ENCODE measurements at places on chromosomes 3 and 15.

DNA sequence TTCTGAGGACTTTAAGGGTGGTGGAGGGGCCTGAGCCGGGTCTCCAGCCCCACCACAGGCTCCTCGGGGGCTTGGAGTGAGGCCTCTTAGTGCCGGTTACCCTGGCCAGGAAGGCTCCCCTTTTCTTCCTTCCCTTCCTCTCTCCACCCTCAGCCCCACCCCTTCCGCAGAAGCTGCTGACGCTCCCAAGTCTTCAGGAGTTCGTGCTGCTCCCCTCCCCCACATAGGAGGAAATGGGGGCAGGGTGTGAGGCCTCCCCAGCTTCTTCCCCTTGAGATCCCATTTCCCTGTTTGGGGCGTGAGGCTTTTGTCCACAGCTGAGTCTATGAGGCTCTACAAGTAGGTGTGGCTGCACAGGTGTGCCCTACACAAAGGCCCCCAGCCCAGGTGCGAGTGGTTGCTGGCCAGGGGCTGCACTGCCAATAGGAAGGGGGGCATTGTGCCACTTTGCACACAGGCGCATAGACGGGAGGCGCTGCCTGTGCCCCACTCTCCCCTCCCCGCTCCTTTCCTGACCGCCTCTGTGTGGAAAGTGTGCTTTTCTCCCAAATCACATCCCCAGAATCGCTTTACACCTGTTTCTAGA lies 915 bp upstream of the CALML4 start:
- no peak for DNase-seq

GRCh38 chr3:64327100-64327804 lies 102.0 kb upstream of the PRICKLE2 start:
- no peak for DNase-seq

GRCh38 chr3:139974809-139975425 lies 39.9 kb downstream of the CLSTN2 start:
- no peak for DNase-seq

GRCh38 chr15:59170295-59171066 lies 36.2 kb upstream of the LDHAL6B start:
- no peak for DNase-seq

DNA sequence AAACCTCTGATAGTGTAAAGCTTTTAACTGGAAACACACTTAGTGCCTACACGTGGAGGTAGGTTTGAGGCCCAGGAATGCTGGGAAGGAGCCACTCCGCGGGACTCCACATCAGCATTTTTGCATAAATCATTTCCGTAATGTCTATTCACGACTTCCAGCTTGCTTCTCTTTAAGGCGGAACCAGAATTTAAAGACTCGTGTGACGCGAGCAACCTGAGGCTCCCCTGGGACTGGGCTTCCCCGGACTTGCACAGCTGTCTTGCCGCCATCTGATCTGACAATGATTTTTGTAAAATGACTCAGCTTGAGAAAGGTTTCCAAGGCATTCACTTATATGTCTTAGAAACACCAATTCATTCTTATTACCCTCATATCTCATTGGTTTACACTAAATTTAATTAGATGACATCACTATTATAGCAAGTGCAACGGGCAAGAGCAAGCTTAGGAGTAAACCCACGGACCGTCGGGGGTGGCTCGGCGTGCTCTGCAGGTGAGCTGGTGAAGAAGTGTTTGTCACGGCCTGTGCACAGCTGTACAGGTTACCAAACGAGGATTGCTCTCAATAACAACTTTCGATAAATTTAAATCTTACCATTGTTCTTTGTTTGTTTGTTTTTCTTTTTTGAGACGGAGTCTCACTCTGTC lies 95.2 kb downstream of the CHSY1 start:
- DNase-seq: no peak

GRCh38 chr3:144511346-144511745 lies 539.7 kb downstream of the DIPK2A start:
- no peak for DNase-seq

- DNase-seq: no peak
Observed at GRCh38 chr3:149713730-149714654, 38.3 kb downstream of the COMMD2 start.

- no peak for DNase-seq
Observed at GRCh38 chr3:53974324-53974723, 82.7 kb upstream of the SELENOK start.

GRCh38 chr3:71847794-71848193 lies 62.8 kb upstream of the PROK2 start:
- no peak for DNase-seq

- DNase-seq: no peak
Observed at GRCh38 chr3:138078901-138079344, 36.5 kb downstream of the DZIP1L start.

DNA sequence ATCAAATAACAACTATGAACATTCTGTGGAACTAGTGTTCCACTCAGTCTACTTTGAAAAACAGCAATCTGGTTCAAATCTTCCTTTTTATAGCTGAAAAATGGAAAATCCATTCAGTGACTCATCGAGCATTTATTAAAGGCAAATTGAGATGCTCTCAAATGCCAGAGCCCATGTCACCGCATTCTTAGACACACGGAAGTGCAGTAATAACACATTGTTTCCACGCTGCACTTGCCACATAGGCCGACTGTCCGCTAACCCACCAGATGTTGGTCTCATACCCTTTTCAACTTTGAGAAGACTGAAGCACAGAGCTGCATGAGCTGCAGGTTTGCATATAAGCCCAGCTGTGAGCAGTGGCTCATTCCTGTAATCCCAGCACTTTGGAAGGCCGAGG lies 95.9 kb downstream of the TMEM266 start:
- DNase-seq: no peak

GRCh38 chr3:38111696-38112377 lies 25.1 kb downstream of the ACAA1 start:
- no peak for DNase-seq

DNA sequence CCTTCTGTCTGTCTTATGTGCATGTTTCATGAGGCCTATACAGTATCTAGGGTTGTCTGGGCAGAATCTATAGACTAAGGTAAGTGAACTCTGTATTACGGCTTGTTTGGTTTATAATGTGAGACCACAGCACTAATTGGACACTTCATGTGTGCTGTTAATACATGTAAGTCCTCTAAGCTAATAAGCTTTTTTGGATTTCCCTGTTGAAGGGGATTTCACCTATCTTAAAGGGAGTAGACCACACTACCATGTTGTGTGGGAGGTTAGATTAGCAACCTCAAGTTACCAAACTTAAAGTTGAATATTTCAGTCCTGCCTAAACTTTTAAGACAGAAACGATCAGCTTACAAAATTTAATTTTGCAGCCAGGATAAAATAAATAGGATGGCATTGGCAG lies 189.8 kb upstream of the GOLIM4 start:
- no peak for DNase-seq

GRCh38 chr3:187979564-187979963 lies 174.4 kb upstream of the LPP start:
- peak; percentile 91 for DNase-seq

DNA sequence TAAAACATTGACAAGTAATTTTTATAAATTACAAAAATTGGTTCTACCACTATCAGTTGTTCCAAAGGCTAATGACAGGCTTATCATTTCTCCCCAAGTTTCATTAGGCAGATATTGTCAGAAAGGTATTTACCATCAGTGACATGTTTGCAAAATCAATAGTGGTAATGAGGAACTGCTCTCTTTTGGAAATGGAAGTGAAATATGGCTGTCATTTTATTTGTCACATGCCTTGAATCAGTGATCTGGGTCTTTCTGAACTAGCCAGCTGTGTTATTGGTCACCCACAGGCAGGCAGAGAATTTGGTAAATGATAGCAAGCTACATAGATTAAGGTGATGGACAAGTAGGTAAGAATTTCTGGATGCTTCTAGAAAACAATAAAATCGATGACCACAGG lies 268.0 kb upstream of the ARHGEF26 start:
- no peak for DNase-seq

- no peak for DNase-seq
Observed at GRCh38 chr15:42101861-42102260, 7.5 kb upstream of the PLA2G4D start.

GRCh38 chr15:74795966-74796625 lies 14.2 kb downstream of the CSK start:
- peak; percentile 45 for DNase-seq

DNA sequence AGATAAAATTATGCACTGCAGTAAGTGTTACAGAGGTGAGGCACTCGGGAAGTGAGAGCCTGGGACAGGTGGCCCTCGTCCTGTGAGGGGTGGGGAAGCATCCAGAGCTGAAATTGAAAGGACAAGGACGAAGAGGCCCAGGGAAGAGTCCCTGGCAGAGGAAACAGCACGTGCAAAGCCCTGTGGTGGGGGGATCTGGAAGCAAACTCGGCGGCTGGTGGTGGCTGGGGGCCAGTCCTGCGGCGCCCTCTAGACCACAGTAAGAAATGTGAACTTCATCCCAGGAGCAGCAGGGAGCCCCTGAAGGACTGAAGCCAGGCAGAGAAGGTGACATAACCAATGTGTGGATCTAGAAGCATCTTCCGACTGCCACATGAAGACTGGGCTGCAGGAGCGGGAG lies 42.8 kb downstream of the GRIP2 start:
- no peak for DNase-seq

DNA sequence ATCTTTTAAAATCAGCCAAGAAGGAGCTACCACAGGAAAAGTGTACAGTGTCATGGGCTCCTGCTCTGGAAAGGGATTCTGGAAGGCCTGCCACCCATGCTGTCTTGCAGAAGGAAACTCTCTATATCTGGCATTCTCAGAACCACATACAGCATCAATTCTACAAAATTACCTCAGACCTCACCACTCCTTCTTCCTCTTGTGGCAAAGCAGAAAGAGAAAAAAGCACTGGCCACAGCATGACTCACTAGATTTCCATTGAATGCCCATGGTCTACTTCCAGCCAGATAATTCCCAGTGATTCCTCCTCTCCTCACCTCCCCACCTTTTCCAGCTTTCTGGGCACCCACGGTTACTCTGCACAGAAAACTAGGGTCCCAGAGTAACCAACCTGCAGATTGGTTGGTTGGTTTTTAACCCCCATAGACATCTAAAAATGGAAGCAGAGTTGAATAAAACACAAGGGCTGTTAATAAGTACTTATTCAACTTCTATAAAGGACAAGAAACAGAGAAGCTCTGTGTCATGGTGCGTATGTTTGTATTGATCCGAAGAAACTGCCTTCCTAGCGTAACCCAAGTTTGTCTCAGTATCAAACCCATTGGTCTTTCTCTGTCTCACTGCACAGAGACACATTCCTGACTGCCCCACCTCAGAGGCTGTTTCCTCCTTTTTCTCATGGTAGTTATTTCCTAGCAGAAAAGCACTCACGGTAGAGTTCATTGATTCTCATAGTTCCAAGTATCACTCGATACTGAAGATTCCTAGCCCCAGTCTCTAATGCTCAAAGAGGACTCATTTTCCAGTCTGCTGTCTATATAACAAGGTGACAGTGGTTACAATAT lies 67.7 kb downstream of the LDHAL6B start:
- no peak for DNase-seq

DNA sequence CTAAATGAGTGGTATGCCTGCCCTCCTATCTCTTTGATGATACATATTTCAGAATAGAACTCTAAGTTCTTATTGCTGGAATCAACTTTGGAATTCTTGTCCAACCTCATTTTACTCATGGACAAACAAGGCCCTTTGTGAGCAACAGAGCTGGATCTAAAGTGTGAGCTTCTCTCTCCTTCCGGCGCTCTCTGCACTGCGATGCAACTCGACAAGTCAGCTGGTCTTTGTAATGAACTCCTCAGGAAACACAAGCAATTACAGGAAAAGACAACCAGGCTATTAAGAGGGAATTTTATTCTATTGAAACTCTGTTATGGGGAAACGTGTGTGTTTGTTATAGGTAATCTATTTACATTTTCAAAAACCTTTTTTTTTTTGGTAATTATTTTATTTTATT lies 20.3 kb upstream of the NRROS start:
- no peak for DNase-seq

DNA sequence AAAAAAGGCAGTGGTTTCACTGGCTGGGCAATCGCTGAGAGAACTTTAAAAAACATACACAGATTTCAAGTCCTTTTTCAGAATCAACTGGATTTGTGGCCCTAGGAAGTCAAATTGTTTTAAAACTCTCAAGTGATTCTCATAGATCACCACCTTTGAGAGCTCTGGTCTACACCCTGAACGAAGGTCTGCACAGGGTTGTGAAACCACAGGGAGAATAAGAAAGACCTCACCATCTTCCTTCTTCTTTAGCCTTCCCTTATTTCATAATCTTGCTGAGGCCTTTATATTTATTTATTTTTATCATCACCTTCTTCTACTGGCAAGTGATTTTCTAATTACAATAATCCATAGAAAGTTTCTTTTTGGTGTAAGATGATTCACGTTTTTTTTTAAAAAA lies 58.1 kb downstream of the FOXP1 start:
- DNase-seq: no peak

DNA sequence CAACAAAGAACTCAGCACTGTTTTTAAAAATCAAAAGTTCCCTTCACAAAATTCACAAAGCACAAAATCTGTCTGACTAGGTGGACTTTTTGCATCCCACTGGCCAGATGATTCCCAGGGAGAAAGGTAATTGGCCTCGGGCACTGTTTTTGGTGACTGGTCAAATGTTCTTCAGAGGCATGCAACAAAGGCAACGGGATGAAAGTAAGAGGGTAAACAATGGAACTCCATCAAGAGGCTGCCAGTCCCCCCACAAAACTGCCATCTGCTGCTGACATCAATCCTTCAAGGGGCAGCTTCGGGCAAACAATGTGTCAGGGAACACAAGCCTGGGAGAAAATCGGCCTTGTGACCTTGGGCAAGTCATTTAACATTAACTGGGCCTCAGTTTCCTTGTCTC lies 3.3 kb downstream of the SRGAP3 start:
- DNase-seq: no peak

DNA sequence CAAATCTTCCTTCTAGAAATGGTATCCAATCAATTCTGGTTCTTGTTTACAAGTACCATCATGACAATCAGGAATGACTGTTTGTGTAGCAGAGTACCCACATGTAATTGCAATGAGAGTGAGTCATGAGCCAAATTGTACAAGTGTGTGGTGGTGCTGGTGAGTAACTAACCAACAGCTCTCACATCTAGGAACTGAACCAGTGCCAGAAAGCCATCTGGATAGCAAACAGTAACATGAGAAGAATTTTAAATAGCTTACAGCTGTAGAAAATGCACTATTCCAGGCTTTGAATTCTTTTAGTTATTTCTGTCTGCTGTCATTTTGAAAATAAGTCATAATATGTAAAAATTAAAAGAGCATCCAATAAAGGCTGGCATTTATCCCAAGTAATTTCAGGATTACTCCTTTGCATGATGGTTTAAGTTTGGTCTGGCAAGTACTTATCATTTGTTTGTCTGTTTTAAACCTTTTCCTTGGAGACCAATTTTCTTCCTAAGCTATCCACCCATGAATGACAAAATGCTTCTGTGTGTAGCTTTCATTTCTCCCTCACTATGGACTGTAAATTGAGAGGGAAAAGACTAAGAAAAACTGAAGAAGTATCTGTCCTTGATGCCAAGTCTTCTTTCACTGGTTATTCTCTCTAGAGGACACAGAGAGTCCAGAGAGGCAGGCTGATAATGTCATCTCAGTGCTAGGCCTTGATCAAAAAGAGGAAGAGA lies 60.0 kb downstream of the PIK3CB start:
- no peak for DNase-seq

GRCh38 chr3:177905173-177906125 lies 630.8 kb upstream of the KCNMB2 start:
- DNase-seq: no peak

- DNase-seq: no peak
Observed at GRCh38 chr15:39963786-39964185, 29.9 kb downstream of the EIF2AK4 start.

GRCh38 chr15:58908550-58909309 lies 24.7 kb downstream of the SLTM start:
- no peak for DNase-seq

- no peak for DNase-seq
Observed at GRCh38 chr15:38688761-38689160, 124.1 kb upstream of the RASGRP1 start.
